ENCODE measurements at places on chromosomes 3 and 15.

- no peak for DNase-seq
These were observed 269.7 kb upstream of the LYSMD4 start for GRCh38 chr15:100002787-100003536.

DNA sequence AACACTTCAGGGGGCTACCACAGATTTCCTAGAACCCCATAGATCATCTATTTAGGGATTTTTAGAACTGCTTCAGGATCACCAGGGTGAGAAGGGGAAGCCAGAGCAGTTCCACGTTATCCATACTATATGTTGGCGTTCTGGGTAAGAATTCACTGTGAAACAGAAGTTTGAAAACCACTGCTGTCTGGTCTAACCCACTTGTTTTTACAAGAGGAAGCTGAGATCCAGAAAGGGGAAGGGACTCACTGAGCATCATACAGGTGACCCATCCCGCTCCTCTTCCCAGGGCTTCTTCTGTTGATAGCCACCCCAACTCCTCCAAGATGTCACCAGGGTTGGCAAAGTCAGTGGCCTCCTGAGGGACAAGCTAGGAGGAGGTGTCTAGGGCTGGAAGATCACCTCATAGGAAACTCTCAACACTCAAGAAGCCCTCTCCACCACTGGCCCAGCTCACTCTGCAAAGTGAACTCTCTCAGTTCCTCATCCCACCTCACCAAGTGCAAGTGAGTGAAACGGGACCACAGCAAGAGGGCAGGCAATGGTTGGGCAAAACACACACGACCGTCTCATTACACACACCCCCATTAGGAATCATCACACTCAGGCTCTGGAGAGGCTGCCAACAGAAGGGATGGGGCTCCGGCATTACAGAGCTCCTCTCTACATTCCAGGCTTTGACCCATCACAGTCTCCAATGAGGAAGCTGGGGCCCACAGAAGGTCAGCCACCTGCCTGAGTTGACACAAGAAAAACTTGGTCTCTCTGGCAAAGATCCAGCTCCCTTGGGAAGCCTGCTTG is 1.8 kb downstream of the DAPK2 start:
- no peak for DNase-seq

- no peak for DNase-seq
These were observed 12.1 kb upstream of the CTSH start for GRCh38 chr15:78956937-78957336.

DNA sequence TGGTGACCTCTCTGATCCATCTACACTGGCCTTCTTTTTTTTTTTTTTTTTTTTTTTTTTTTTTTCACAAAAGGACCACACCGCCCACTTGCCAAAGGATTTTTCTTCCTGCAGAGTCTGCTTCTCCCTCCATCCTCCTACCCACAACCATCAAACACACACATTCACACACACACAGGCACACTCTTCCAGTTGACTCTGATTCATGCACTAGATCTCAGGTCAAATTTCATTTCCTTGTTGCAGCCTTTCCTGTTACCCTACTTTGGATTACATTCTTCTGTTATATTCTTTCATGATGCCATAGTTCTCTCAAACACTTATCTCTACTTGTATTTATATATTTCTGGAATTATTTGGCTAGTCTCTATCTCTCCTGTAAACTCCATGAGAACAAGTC is 133.9 kb downstream of the STAC start:
- DNase-seq = no peak

GRCh38 chr15:29969562-29970401 is 113.0 kb upstream of the GOLGA8J start:
- DNase-seq = no peak

DNA sequence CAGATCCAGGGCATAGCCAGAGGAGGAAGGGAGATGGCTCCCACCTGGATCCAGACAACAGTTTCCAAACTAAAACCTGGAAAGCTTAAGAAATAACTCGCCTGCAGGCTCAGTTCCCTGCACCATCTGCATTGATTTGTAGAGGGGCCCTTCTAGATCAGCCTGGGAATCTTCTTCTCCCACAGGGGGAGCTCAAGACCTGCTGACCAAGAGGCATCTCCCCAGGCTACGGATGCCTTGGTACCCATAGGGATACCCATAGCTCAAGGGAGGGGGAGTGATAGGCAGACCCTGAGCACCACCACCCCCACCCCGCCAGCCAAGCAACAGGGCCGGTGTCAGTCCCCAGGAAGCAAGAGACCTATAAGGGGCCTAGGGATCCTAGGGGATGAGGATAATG is 28.0 kb upstream of the DCLK3 start:
- DNase-seq = no peak

- DNase-seq = no peak
These were observed 25.2 kb downstream of the IDH3A start for GRCh38 chr15:78174401-78174800.
